ENCODE measurements at places on chromosomes 3 and 15. TPM values are rescaled to one million over a fixed set of nuclear protein-coding genes. Genes with fewer than 3 reads are reported as not detected.

GRCh38 chr3:188232656-188233055 is 78.7 kb downstream of the LPP start:
- DNase-seq: no peak

Gene MAP1A
- total RNA-seq: 22.5 TPM

- no peak for DNase-seq
Observed at GRCh38 chr15:89370120-89370977, 35.7 kb upstream of the POLG start.

Gene NDN
- total RNA-seq: 61.9 TPM

Gene SI
- total RNA-seq: 0.03 TPM

DNA sequence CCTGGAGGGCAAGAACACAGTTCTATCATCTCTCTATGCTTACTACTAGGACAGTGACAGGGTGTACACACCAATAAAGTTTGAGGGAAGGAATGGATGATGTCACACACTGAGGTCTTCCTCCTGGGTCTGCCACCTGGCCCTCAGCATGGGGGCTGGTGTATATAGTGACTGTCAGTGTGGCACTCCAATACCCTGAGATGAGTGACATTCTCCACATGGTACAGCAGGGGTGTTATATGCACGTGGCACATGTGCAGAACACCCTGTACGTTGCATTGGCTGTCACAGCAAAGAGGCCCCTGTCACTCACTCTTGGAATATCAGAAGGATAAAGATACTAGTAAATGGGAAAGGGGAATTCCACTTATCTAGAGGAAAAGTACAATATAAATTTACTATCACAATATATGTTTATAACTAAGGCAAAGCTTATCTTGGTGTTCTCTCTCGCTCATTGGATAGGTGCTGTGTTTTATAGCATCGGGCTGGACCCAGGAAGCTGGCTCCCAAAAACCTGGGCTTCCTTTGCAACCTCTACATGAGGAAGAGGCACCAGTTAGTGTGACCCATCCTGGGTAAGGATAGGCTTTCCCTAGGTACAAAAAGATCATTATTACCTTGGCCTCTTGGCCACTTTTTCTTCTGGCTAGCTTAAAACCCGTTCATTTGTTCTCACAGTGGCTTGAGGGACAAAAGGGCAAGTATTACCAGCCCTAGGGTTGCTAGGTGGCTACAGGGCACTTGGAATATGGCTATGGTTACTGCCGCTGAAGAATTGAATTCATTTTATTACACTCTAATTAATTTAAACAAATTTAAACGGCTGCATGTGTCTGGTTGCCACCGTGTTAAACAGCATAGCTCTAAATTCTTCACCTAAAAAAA is 54.8 kb upstream of the HES1 start:
- DNase-seq: no peak

- DNase-seq: no peak
Observed at GRCh38 chr3:20849975-20850374, 664.0 kb upstream of the SGO1 start.

Gene RGMA
- total RNA-seq: 17.5 TPM

DNA sequence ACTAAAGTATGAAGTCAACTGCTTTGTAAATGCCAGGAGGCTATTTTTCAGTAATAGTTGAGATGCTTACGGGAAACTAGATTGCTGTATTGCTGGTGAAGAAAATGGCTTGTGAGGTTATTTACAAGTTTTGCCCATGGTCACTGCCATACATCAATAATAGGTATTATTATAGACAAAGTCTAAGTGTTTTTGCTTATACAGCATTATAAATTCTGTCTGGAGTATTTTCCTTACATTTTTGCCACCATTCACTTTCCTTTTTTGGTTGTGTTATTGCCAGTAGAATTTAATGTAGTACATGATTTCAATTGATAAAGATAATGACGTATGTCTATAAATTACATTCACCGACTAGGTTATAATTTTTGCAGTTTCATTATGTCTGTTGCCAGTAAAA is 114.2 kb downstream of the CDIN1 start:
- DNase-seq: no peak

DNA sequence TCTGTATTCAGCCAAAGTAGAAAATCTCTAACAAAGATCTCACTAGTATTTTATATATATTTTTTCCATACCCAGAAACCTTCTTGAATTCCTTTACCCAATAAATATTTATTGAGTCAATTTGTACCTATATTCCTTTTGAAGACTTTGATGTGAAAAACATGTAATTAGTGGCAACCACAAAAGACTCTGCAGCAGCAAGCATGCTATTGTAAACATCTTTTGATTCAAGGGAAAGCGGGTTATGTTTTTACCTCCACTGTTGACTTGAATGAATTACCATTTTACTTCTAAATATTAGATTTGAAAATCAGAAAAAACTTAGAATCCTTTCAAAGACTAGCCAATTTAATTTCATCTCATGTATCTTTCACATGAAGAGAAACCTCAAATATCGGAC is 2.4 kb downstream of the GPR15 start:
- DNase-seq: no peak

DNA sequence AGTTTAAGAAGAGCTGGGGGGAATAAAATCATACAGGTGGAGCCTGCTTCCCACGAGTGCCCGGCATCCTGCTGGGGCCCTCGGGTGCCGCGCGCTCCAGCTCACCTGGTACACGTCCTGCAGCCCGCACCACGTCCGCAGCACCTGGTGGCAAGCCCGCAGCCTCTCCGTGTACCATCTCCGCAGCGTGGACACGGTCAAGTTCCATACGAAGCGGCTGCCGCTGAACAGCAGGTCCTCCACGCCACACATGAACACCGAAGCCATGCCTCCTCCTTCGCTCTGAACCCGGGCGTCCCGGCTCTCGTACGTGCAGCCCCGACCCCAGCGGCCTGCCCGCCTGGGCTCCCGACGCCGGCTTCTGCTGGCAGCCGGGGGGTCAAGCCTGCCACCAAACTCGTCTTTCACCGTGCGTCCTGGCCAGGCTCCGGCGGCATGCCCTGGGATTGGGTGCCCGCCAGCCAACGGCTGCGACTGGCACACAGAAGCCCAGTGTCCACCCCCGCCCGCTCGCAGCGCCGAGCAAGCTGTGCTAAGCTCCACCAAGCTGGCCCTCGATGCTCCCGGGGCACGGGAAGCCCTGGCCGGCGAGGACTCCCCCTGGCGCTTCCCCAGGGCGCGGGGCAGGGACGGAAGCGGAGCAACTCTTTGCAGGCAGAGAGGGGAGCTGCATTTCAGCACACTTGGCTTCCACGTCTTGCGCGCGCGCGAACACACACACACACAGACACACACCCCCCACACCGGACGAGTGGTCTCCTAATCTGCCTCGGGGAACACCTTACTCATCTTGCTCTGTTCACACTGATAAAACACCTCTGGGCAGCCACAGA is at the start of gene FRMD4B:
FRMD4B (minus strand) TSS at position 366 of the 833 bp plus-strand sequence; CDS start at position 267, 99 bp downstream.
- DNase-seq: peak; percentile 45

DNA sequence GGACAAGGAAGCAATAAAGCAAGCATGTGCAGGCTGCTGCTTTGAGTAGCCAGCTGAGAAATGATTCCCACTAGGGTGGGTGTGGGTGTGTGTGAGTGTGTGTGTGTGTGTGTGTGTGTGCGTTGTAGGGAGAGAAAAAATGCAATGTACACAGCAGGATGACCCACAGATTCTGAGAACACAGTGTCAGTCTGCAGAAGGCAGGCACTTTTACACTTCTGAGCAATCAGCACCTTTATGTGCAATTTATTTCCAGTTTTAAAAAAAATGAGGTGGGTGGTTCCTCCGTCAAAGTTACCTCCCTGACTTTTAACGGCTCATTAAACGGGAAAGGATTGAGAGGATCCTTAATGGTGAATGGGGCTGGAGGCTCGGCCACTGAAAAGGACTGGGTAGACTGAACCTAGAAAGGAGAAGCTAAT is 38.5 kb upstream of the LIPC start:
- no peak for DNase-seq

Gene ISL2
- total RNA-seq: 0.86 TPM

- peak; percentile 30 for DNase-seq
Observed at GRCh38 chr3:172658344-172659245, 52.3 kb downstream of the NCEH1 start.

Gene PP2D1
- total RNA-seq: not detected

- DNase-seq: no peak
Observed at GRCh38 chr15:61137105-61137792, 91.9 kb downstream of the RORA start.

DNA sequence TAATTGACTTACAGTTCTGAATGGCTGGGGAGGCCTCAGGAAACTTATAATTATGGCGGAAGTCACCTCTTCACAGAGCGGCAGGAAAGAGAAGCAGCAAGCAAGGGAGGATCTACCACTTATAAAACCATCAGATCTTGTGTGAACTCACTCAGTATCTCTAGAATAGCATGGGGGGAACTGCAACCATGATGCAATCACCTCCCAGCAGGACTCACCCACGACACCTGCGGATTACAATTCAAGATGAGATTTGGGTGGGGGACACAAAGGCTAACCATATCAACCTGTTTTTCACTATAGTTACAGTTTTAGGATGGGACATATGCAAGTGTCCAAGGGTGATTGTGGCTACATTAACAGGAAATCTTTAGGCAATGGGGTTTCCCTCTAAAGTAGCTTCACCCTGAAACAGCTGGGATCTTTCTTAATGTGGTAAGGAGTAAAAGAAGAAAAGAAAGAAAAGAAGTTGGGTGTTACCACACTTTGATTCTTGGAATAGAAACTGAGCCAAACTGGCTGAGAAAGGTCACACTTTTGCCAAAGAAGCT is 453.8 kb downstream of the OTOL1 start:
- no peak for DNase-seq

Gene SKOR1
- 0.43 TPM for total RNA-seq

GRCh38 chr3:49378249-49378895 is 20.2 kb upstream of the GPX1 start:
- peak; percentile 14 for DNase-seq

Gene ZNF385D
- total RNA-seq: 25.8 TPM

DNA sequence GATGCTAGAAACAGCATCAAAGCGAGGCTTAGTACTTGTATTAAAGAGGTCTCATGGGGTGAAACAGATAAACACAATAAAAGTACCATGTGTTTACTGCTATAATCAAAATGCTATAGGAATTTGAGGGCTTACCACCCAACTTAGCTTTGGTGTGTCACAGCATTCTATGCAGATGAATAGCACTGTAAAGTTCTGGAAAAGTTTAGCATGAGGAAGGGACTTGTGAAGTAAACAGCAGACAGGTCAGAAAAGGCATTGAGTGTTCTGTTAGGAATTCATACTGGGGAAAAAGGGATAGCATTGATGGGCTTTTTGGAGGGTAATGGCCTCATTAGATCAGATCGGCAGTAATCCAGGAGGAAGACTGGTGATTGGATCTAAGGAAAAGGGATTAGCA is 505.3 kb downstream of the NLGN1 start:
- DNase-seq: no peak
